ENCODE measurements at places on chromosomes 4 and X. TPM values are rescaled to one million over a fixed set of nuclear protein-coding genes. Genes with fewer than 3 reads are reported as not detected.

GRCh38 chrX:2451501-2452316, 49.1 kb downstream of the DHRSX start:
- H3K36me3 ChIP-seq: peaks cover 11% of the 10 kb centered on the region
- no peaks in the 10 kb centered on the region for H3K27me3 ChIP-seq
- DNase-seq: no peak
- H3K4me3 ChIP-seq: no peak overlapping the region
- peaks cover 9% of the 10 kb centered on the region for H3K4me1 ChIP-seq
- H3K27ac ChIP-seq: no peak overlapping the region

- H3K27ac ChIP-seq: peak within 1 kb of the TSS; percentile 68
- no peaks in the 10 kb centered on the region for H3K4me1 ChIP-seq
- no peak within 1 kb of the TSS for H3K4me3 ChIP-seq
- DNase-seq: no peak
- no peaks in the 10 kb centered on the region for H3K27me3 ChIP-seq
These were observed at the start of gene APELA for GRCh38 chr4:164876700-164877324. APELA (plus strand) TSS chr4:164877178; CDS start chr4:164877332, 154 bp downstream.

DNA sequence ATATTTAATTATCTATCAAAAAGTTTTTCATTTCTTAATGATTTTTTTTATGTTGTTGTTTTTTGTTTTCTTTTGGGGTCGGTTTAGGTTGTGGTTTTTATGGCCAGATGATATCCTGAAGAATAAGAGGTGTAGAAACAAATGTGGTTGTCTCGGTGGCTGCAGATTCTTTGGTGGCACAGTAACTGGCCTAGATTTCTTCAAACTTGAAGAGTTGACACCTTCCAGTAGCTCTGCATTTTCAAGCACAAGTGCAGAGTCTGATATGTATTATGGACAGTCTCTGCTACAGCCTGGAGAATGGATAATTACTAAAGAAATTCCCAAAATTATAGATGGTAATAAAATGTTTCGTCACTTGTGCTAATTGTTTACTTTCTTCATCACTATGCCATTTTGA, 82.6 kb downstream of the BLTP1 start:
- DNase-seq: no peak
- H3K4me1 ChIP-seq: no peaks in the 10 kb centered on the region
- H3K36me3 ChIP-seq: peaks cover 3% of the 10 kb centered on the region
- no peak overlapping the region for H3K4me3 ChIP-seq

DNA sequence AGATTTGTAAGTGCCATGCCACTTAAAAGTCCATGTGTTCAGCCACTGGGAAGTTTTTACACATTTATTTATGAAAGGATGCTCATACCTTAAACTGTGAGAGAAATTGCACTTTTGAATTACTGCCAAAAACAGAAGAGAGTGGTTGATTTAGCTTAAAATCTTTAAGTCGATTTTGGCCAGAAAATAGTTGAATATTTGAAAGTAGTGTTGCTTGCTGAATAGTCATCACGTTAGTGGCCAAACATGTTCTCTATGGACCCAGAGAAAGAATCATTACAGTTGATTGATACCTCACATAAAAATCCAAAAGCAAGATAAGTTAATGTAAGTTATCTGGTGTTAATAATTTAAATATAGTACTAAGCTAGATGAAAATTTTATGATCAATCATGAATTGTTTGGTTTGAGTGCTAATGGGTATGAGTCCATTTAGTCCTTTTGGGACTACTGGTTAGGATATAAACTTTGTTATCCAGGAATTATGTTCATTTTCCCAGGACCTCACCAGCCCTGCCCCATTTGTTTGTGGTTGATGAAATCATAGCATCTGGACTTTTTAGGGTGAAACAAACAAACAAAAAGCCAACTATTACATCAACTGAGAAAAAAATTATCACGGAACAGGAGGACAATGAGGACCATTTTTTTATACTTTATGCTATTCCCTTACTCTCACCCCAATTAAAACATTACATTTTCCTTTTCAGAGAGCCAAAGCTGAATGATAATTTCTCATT, 6.3 kb downstream of the GIMD1 start:
- no peaks in the 10 kb centered on the region for H3K4me1 ChIP-seq
- H3K27me3 ChIP-seq: no peaks in the 10 kb centered on the region
- no peak overlapping the region for H3K4me3 ChIP-seq
- H3K27ac ChIP-seq: no peak overlapping the region

The CXorf38 gene
- total RNA-seq: 25.0 TPM

The OPN1MW2 gene
- total RNA-seq: not detected

The JADE1 gene
- total RNA-seq: 30.0 TPM

- H3K27me3 ChIP-seq: no peaks in the 10 kb centered on the region
- no peaks in the 10 kb centered on the region for H3K4me1 ChIP-seq
- no peak overlapping the region for H3K4me3 ChIP-seq
- H3K27ac ChIP-seq: no peak overlapping the region
These were observed 171.1 kb downstream of the GASK1B start for GRCh38 chr4:158001756-158002155.

DNA sequence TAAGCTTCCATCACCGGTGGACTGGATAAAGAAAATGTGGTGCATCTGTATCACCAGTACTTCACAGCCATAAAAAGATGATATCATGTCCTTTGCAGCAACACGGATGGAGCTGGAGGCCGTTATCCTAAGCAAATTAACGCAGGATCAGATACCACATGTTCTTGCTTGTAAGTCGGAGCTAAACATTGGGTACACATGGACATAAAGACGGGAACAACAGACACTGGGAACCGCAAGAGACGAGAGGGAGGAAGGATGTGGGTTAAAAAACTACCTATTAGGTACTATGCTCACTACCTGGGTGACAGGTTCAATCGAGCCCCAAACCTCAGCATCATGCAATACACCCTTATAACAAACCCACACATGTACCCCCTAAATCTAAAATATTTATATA, 16.3 kb upstream of the IDS start:
- peaks cover 21% of the 10 kb centered on the region for H3K4me1 ChIP-seq
- no peak for DNase-seq
- no peaks in the 10 kb centered on the region for H3K36me3 ChIP-seq
- H3K4me3 ChIP-seq: peak overlapping the region; percentile 57
- H3K27ac ChIP-seq: no peak overlapping the region

The ETDB gene
- not detected for total RNA-seq

- no peaks in the 10 kb centered on the region for H3K4me1 ChIP-seq
- H3K36me3 ChIP-seq: no peaks in the 10 kb centered on the region
- no peak overlapping the region for H3K4me3 ChIP-seq
- no peak overlapping the region for H3K27ac ChIP-seq
These were observed 199.2 kb downstream of the DCTD start for GRCh38 chr4:182717788-182718583.

DNA sequence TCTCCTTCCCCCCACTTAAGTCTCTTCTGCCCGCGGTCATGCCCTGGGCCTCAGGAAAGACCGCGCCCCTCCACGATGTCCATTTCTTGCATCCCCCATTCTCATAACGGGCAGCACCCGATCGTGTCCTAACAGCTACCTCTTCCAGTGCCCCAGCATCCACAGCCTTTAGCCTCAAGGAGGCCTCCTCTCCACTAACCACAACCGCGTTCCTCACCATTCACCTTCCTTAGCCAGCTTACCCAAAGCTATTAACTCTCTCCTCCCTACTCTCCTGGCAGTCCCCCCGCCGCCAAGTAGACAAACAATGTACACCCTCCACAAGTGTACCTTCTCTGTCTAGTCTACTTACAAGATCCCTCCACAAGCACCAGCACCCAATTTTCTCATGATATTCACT, 58.6 kb upstream of the PAGE5 start:
- peaks cover 4% of the 10 kb centered on the region for H3K4me1 ChIP-seq
- peak; percentile 1 for DNase-seq
- peak overlapping the region; percentile 92 for H3K27ac ChIP-seq
- H3K27me3 ChIP-seq: peaks cover 24% of the 10 kb centered on the region

GRCh38 chr4:25330335-25330734, 17.8 kb downstream of the ZCCHC4 start:
- no peaks in the 10 kb centered on the region for H3K27me3 ChIP-seq
- H3K27ac ChIP-seq: peak overlapping the region; percentile 99
- DNase-seq: no peak
- H3K36me3 ChIP-seq: peaks cover 4% of the 10 kb centered on the region
- H3K4me3 ChIP-seq: no peak overlapping the region

- DNase-seq: no peak
- H3K27ac ChIP-seq: no peak overlapping the region
- peaks cover 70% of the 10 kb centered on the region for H3K27me3 ChIP-seq
- no peak overlapping the region for H3K4me3 ChIP-seq
- H3K4me1 ChIP-seq: no peaks in the 10 kb centered on the region
These were observed 182.4 kb upstream of the MBNL3 start for GRCh38 chrX:132671229-132671641.

GRCh38 chrX:154140742-154141141, 3.3 kb upstream of the OPN1LW start:
- peaks cover 17% of the 10 kb centered on the region for H3K4me1 ChIP-seq
- no peak overlapping the region for H3K4me3 ChIP-seq
- peaks cover 12% of the 10 kb centered on the region for H3K27me3 ChIP-seq
- H3K36me3 ChIP-seq: no peaks in the 10 kb centered on the region
- no peak for DNase-seq
- no peak overlapping the region for H3K27ac ChIP-seq

- no peak overlapping the region for H3K4me3 ChIP-seq
- no peak overlapping the region for H3K27ac ChIP-seq
- no peaks in the 10 kb centered on the region for H3K27me3 ChIP-seq
- DNase-seq: no peak
- peaks cover 13% of the 10 kb centered on the region for H3K36me3 ChIP-seq
- peaks cover 5% of the 10 kb centered on the region for H3K4me1 ChIP-seq
These were observed 49.1 kb downstream of the TMEM165 start for GRCh38 chr4:55444827-55445226.
